ENCODE measurements at places on chromosomes 7 and 10. TPM values are rescaled to one million over a fixed set of nuclear protein-coding genes. Genes with fewer than 3 reads are reported as not detected.

Gene SPDYE11
- 0.25 TPM for polyA plus RNA-seq

Gene INA
- 0.69 TPM for polyA plus RNA-seq

- DNase-seq = no peak
Observed at GRCh38 chr7:30148951-30149459, 14.2 kb downstream of the MTURN start.

GRCh38 chr7:80053124-80053523 is 81.5 kb upstream of the GNAI1 start:
- DNase-seq = no peak

- DNase-seq = no peak
Observed at GRCh38 chr7:12303062-12303461, 92.0 kb downstream of the TMEM106B start.

DNA sequence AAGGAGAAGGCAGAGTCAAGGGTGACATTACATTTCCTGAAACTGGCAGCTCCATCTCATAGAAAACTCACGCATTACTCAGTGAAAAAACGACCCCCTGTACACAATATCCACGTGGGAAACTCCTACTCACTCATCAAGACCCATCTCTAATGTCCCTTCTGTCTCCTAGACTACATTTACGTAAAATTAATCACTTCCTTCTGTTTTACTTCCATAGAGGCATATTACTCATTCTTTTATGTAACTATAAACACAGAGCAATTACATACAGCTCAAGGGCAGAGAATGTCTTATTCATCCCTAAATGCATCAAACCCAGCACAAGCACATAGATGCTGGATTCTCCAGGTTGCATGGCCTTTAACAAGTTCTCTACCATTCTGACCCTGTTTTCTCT is 281.8 kb downstream of the KCNMA1 start:
- DNase-seq = no peak

DNA sequence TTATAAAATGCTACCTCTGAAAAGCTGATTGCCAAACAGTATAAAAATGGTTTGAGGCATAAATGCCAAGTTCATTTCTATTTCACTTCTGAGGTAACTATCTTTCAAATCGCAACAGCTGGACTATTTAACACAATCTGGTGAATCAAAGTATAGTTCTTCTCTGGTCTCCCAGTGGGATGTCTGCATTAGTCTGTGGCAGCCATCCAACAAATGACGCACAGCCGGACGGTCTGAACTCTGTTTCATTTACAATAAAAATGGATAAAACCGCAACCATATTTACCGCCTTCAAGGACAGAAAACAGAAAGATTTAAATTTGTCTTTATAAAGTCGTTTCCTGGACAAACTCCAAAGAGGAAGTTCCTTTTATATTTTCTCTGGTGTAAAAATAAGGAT is 41.9 kb downstream of the ENO4 start:
- DNase-seq = no peak

GRCh38 chr10:61487506-61487905 is 34.3 kb upstream of the TMEM26 start:
- no peak for DNase-seq

Gene CNPY4
- polyA plus RNA-seq = 46.4 TPM

- no peak for DNase-seq
Observed at GRCh38 chr7:8221567-8221966, 40.4 kb downstream of the ICA1 start.

GRCh38 chr7:158356454-158356853 is 231.2 kb downstream of the PTPRN2 start:
- DNase-seq = no peak

All from right renal cortex interstitium (tissue), 3 donors.